ENCODE measurements at places on chromosomes 2 and 18.

- DNase-seq: no peak
Observed at GRCh38 chr2:81462420-81462819, 1157.9 kb upstream of the LRRTM1 start.

DNA sequence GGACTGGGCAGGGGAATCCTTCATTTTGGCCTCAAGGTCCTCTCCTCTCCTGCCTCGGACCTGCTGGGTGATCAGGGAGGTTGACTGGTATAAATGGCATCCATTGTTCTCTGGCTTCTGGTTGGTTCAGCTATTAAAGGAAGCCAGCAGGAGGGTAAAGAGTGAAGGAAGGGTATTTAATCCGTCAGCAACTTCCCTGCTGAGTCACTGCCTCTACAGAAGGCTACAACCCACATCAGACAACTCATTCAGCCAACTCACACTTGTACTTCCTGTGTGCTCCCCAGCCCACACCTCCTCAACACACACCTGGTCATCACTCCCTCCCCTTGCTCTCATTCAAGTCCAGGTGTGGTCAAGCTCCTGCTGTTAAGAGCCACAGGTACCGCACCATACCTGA, 68.3 kb upstream of the MRPS9 start:
- no peak for DNase-seq

DNA sequence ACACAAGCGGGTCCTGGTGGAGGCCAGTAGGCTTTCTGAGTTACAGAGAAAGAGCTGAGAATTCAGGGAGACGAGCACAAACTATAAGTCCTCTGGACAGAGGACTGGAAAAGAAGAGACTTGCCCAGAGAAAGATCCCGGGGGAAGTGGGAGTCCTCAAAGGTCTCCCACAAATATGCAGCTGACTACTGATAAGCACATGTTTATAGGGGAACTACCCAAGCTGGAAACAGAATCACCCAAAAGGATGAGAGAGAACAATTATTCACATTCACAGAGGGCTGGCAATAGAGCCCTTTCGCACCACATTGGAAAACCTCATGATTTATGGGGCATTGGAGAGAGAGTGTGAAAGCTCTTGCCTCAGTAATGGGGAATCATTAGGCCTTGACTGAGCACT, 337.6 kb downstream of the IRS1 start:
- no peak for DNase-seq

GRCh38 chr18:23504720-23505119, 1.4 kb downstream of the RMC1 start:
- DNase-seq: no peak

DNA sequence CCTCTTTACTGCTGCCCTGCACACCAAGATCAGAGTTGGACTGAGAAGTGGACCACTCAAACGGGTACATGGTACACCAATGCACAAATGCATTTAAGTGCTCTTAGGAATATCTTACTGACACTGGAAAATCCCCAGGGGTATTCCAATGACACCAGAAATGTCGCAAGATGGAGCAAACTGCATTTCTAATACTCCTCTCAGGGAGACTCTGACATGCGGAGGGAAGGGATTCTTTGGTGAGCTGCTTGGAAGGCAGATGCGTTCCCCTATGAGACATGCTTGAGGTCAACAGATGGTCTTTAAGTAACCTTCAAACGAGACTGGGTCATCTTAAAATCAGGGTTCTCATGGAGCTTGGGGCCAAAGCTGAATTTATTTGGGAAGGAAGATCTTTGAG, 521.8 kb upstream of the TCF4 start:
- no peak for DNase-seq

DNA sequence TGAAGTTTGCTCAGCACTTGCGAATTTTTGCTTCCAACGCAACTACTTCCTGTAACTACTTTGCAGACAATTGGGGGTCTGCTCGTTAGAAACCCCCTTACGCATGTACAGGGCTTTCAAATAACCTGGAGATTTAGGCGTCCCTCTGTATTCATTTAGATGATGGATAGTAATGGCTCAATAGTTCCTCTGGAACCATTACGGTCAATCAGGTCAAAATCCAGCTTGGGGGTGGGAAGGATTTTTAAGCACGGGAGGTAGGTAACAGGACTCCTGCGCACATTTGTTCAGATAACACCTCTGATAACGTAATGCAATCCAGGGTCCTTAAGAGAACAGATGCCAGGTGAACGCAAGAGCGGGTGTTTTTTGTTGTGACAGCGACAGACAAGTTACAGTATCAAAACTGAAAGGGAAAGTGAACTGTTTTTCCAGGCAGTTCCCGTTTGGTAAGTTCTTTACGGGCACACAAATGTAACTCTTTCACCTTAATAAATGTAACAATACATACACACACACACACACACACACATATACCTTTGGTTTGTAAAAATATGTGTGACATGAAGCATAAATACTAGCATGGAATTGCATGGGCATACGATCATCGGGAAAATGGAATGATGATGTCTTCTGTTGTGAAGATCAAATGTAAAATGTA, 3.8 kb upstream of the OSR1 start:
- no peak for DNase-seq

GRCh38 chr18:24404591-24404990, 7.0 kb upstream of the OSBPL1A start:
- no peak for DNase-seq

DNA sequence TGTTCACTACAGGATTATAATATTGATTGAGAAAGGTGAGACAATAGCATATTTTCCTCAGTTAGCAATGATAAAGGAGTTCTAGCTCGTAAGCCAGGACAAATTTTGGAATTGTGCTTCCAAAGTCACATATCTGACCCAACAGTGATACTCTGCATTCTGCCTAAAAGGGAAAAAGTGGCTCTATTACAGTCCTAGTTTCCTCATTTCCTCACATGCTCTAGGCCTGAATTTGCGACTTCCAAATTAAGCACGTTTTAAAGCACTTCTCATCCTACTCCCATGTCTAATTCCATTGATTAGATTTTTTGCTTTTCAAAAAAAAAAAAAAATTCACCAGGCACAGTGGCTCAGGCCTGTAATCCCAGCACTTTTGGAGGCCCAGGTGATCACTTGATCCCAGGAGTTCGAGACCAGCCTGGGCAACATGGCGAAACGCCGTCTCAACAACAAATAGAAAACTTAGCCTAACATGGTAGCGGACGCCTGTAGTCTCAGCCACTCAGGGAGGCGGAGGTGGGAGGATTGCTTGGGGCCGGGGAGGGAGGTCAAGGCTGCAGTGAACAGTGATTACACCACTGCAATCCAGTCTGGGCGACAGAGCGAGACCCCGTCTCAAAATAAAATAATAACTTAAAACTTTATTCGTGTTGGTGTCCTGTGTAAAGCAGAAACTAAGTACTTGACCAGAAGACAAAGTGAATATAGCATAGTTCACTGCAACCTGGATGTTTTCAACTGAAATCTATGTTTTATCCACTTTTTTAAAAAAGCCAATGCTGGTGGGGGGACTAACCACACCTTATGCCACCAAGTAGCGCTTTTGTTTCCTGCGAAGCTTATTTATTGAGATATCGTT, 1.5 kb downstream of the ESCO1 start:
- no peak for DNase-seq

DNA sequence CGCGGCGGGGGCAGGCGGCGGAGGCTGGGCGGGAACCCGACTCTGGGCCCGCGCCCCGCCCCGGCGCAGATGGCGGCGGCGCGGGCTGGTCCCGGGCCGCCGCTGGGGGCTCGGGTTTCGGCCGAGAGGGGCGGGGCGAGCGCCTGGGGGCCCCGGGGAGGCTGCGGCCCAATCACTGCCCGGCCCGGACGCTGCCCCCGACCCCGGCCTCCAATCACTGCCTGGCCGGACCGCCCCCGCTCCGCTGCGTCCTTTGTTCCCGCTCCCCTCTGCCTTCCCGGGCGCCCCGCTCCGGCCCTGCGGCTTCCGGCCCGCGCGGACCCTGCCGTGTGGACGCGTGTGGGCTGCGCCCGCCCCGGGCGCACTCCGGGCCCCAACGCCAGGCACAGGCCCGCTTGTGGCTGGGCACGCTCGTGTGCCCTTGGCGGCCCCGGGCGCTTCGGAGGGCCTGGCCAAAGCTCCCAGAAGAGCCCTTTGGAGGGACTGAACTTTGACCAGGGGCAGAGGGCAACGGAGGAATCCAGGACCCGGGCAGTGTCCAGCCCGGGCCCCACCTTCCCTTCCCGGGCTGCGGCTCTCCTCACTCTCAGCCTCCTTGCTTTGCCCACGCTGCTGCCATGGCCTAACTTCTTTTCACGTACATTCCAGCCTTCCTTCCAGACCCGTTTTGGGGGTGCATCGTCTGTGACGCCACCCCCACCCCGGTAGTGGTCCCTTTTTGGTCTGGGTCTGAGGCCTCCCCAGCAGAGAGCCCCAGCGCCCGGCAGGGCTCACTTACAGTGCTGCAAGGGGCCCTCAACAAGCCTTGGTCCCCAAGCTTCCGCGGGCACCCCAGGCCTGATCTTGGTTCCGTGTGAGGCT, 27.1 kb upstream of the PTMA start:
- DNase-seq: no peak

GRCh38 chr2:54524226-54524991, 68.3 kb downstream of the SPTBN1 start:
- no peak for DNase-seq

- no peak for DNase-seq
Observed at GRCh38 chr2:217362710-217363109, 502.8 kb upstream of the TNP1 start.

- DNase-seq: no peak
Observed at GRCh38 chr2:40719414-40719813, 267.5 kb upstream of the SLC8A1 start.

DNA sequence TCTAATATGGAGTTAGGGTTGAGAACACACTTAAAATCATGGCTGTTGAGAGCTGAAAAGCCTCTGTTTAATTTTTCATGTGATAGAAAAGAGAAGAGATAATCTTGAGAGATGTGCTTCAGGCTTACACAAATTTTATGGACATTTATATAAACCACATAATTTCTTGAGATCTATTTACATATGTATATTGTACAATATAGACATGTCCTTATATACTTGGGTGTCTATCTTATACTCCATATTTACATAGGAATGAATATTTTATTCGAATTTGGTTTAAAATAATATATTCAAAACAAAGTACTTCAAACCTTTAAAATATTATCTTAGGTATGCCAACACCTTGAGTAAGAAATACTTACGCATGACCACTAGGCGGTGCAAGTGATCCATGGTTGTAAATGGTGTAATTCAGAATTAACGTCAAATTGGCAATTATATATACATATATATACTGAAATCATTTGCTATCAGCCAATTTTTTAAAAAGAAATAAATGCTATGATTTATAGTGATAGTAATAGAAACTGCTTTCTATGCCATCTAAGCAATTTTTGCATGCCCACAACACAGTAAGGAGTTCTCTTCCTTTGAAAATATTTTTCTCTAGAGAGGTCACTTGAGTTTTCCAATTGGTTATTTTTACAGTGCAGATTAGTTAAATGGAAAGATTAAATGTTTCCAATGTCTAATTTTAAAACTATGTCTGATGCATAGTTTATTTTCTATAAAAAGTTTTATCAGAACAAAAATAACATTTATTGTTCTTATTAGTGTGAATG, 37.6 kb upstream of the SPAG16 start:
- peak; percentile 66 for DNase-seq

DNA sequence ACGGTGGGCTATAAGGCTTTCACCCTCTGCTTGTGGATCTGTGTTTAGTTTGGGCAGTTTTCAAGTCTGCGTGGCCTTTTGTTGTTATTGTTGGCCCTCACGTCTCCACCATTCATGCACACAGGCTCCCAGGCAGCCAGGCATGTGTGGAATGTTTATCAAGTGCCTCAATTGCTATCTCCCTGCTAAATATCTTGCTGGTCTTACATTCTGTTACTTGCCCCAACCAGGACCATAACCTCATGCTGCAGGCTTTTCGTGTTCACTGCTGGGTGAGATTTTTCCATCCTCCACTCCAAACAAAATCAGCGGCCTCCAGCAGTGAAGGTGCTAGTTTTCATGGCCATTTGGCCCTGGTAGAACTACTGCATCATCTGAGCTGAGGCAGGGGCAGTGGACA, 63.0 kb upstream of the DSC1 start:
- no peak for DNase-seq

All from natural killer cell treated with Interleukin-12 subunit alpha and Interleukin-12 subunit beta and Interleukin-15 and Interleukin-18, amount 100 ng/mL, for 72 hours (primary cell).